Activated T-helper 1 cell treated with anti-CD3 and anti-CD28 coated beads, Interleukin-12 subunit alpha, Interleukin-12 subunit beta, Interleukin-2, Interleukin-4 antibody, amounts not matched to agents 30 ng/mL and 10 ng/mL and 1 ng/mL, durations not matched to agents 14 hours and 24 hours and 36 hours (primary cell): ENCODE measurements at places on chromosomes 2 and 18. TPM values are rescaled to one million over a fixed set of nuclear protein-coding genes. Genes with fewer than 3 reads are reported as not detected.

Gene NYAP2
- not detected in 2 replicates for total RNA-seq

Gene LHCGR
- not detected in 2 replicates for total RNA-seq

Gene ERBB4
- total RNA-seq: not detected in 2 replicates

Gene NTSR2
- not detected in 2 replicates for total RNA-seq

Gene SANBR
- 2.0 and 2.2 TPM in 2 replicates for total RNA-seq

Gene CSRNP3
- not detected in 2 replicates for total RNA-seq

GRCh38 chr18:12652861-12653401 lies 5.0 kb downstream of the SPIRE1 start:
- H3K36me3 ChIP-seq: peaks cover 4% of the 10 kb centered on the region
- DNase-seq: peak; percentile 7
- H3K4me3 ChIP-seq: peak overlapping the region; percentile 43
- H3K4me1 ChIP-seq: peaks cover 37% of the 10 kb centered on the region

DNA sequence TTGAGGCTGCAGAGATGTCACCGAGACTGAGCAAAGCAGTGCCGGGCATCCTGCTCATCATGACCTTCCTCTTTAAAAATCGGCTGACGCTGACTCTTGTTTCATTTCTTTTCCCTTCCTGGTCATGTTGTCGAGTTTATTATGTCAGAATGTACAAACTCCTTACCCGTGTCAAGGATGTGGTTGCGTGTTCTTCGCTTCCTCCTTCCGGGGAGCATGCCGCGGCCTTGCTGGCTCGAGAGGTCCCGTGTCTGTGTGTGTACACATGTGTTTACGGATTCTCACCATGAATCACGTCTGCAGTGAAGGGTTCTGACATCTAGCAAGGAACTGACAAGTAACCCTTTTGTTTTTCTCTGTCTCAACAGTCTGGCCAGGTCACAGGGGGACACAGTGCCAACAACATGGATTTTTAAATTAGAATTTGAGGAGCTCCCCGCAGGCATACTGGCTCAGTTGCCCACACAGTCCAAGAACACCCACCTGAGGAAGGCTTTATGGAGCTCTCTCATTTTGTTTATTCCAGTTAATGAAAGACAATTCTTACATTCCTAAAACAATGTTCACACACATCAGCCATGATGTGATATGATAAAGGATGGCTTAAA lies 60.2 kb downstream of the MYT1L start:
- no peak for DNase-seq
- H3K27me3 ChIP-seq: no peaks in the 10 kb centered on the region
- no peak overlapping the region for H3K27ac ChIP-seq

GRCh38 chr18:23194997-23195957 lies 60.0 kb downstream of the CABLES1 start:
- no peak overlapping the region for H3K4me3 ChIP-seq
- H3K27ac ChIP-seq: no peak overlapping the region
- peaks cover 21% of the 10 kb centered on the region for H3K4me1 ChIP-seq

DNA sequence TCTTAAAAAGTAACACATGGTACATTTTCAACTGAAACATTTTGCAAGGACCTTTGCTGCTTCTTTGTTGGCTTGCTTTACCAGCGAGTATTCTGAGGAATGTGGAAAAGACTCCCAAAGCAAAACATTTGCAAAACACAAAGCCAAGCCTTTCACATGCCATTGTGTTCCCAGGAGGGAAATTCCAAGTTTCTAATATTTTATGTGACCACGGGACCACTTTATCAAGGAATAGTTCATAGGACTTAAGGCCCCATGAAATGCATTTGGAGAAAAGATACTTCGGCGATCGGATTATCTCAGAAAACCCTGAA lies 26.2 kb downstream of the CYP27C1 start:
- no peak overlapping the region for H3K4me3 ChIP-seq
- peaks cover 2% of the 10 kb centered on the region for H3K27me3 ChIP-seq
